ENCODE measurements at places on chromosomes 6 and 20. TPM values are rescaled to one million over a fixed set of nuclear protein-coding genes. Genes with fewer than 3 reads are reported as not detected.
A peak's percentile ranks its signal among the peaks of the same experiment; 100 is the strongest.

GRCh38 chr6:81894788-81895271 lies 142.3 kb upstream of the TENT5A start:
- peak; percentile 33 for DNase-seq

GRCh38 chr20:3911956-3912355 lies 22.8 kb downstream of the PANK2 start:
- no peak for DNase-seq

- DNase-seq: no peak
These were observed 219.1 kb downstream of the DOK5 start for GRCh38 chr20:54694516-54694915.

GRCh38 chr6:72504406-72504805 lies 117.5 kb upstream of the KCNQ5 start:
- no peak for DNase-seq

LRFN2 gene
- not detected for total RNA-seq

HRH3 gene
- not detected for total RNA-seq

DNA sequence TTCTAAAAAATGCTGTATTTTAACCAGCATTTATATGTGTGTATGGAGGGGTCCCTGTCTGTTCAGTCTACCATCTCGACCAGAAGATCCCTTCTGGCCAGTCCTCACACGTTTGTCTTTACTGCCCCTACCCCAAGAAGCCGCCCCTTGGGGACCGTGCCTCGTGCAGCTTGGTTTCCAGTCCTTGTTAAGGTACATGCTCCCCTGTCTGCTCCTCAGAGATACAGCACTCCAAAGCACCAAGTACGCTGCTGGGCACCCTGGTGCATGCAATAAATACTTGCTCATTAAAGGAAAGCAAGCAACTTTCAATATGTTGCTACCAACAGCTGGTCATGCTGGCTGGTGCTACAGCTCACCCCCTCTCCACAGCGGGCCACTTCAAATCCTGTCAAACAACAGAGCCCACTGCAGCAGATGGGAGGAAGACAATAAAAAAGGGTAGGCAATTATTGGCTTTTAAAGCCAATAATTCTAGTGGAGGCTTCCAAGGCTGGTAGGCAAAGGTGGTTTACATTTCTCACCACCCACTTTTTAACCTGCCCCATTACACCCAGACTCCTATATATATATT lies 61.6 kb downstream of the PSMG4 start:
- no peak for DNase-seq

GRCh38 chr20:38222231-38222922 lies 38.2 kb downstream of the KIAA1755 start:
- DNase-seq: peak; percentile 58

GRCh38 chr20:44746367-44747165 lies 901 bp downstream of the KCNK15 start:
- peak; percentile 63 for DNase-seq

- no peak for DNase-seq
These were observed 110.5 kb downstream of the LCA5 start for GRCh38 chr6:79426625-79427278.

DNA sequence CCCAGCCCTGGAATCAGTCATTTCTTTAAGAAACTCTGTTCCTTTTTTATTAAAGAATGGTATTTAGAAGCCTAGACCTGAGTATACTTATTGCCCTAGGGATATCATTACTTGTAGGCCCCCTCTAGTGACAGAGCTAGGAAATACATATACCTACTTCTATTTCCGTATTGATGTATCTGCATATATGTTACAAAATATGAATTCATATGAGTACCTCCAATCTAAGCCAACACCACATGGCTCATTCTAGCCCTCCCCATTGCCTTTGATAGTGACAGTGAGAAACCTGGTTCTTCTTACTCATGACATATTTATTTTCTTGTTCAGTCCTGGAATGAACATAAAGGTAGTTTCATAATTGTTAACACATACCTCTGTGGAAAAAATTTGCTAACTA lies 137.2 kb downstream of the FARS2 start:
- DNase-seq: peak; percentile 29

MGME1 gene
- total RNA-seq: 8.3 TPM

CPNE5 gene
- total RNA-seq: 0.63 TPM

SIRPG gene
- total RNA-seq: not detected

- peak; percentile 93 for DNase-seq
These were observed 27.2 kb upstream of the BTBD3 start for GRCh38 chr20:11890331-11891076.

- peak; percentile 47 for DNase-seq
These were observed 12.4 kb downstream of the KATNA1 start for GRCh38 chr6:149636124-149636523.

DNA sequence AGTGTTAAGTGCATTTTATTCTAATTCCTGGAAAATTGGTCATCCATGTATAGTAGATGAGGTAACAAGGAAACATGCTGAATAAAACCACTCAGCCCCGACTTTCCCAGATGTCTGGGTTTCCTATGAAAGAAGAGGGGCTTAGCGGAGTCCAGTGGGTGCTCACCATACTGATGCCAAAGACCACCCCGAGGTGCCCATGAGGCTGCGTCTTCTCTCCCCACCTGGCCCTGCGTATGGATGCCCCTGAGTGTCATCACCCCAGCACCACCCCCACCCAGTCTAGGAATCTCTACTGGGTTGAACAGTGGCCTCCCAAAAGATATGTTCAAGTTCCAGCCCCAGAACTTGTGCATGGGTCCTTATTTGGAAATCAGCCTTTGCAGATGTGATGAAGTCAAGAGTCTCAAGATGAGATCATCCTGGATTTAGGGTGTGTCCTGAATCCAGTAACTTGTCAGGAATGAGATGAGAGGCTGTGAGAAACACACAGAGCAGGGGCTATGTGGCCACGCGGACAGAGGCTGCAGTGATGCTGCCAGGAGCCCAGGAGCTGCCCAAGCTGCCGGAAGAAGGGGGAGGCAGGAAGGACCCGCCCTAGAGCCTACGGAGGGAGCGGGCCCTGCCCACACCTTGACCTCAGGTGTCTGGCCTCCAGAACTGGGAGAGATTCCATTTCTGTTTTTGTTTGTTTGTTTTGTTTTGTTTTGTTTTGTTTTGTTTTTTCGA lies 124.6 kb upstream of the CDH4 start:
- DNase-seq: peak; percentile 82

DNA sequence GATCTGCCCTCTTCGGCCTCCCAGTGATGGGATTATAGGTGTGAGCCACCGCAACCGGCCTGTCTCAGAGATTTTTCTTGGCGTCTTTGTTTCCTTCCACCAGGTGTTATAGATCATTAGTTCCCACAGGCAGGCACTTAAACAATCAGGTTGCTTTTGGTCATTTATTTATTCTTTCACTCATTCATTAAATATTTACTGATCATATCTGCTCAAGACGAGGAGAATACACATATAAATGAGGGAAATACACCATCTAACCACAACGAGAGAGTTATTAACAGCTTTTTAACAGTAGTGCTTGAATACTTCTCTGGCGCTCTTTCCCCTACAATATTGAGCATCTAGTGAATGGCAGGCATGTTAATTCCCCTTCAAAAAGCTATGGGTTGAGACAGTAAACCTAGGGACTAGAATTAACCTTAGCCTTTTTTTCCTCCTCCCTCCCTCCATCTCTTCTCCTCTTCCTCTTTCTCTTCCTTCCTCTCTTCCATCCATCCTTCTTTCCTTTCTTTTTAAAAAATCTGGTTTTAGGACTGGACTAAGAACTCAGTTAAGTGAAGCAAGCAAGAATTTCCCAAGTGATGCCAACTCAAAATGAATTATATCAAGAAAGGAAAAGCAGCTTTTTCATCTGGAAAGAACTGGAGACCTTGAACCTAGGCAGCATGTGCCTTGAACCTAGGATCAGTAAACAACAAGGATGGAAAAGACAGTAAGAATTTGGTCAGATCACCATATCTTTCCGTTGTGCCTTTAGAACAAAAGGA lies 41.1 kb upstream of the RFPL4B start:
- DNase-seq: no peak

DNA sequence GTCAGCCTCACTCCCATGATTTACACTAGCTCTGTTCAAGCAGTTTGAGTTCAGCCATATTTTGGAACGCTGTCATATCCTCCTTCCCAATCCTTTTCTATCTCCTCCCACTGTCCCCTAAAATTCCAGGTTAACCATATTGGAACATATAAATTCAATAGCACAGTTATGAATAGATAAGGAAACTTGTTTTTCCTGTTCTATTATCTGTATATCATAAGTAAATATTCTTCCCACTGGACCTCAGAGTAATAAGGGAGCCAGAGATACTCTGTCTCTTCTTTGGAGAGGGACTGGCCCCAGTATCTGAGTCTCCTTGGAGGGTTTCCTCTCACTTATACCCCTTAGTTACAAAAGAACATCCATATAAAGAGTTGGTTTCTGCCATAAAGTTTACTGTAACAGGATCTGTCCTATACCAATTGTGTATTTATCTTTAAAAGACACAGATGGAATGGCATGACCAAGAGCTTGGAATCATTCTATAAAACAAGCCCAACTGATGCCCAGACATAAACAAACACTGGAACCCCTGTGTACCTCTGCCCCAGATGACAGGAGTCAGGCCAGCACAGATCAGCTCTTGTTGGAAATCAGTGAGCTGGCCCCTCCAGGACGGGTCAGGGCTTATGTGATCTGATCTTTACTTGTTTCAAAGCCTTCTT lies 67.1 kb downstream of the EPB41L2 start:
- DNase-seq: no peak

DNA sequence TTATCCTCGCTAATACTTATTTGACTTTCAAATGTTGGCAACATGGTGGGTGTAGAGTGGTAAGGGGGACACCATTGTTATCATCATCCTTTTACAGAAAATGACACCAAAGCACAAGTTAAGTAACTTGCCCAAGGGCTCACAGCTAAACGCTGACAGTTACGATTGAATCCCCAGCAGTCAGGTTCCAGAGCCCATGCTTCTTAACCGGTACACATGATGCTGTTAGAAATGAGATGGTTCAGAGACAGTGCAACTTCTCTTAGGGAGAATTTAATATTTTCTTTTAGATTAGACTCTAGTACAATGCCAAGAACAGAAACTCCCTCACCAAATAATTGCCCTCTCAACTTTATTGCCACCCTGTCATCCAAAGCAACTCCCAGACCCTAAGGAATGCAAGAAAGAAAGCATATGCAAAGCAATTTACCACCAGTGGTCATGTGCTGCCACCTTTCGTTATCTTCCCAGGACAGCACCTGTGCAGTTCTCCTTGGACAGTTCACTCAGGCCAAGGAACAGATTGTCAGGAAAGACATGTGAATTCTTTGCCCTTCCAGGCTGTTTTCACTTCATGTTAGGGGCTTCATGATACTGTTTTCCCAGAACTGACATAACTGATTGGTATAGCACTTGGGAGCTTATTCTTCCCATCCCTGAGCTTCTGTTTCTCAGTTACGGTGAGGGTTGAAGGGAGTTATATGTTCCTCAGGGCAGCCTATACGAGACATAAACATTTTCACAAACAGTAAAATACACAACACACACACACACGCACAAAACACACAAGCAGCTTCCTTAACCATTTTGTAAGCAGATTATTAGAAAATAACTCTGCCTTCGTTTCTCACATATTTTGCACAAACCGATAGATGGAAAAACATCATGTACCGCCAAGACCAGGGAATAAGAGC lies 5.1 kb downstream of the HLA-DMA start:
- DNase-seq: peak; percentile 70

GRCh38 chr6:124964764-124965105 lies 2.5 kb downstream of the RNF217 start:
- no peak for DNase-seq

HBS1L gene
- total RNA-seq: 141 TPM

TREML2 gene
- not detected for total RNA-seq

GRCh38 chr6:149450679-149451375 lies 34.0 kb downstream of the ZC3H12D start:
- no peak for DNase-seq

CD93 gene
- under 0.01 TPM for total RNA-seq

DNA sequence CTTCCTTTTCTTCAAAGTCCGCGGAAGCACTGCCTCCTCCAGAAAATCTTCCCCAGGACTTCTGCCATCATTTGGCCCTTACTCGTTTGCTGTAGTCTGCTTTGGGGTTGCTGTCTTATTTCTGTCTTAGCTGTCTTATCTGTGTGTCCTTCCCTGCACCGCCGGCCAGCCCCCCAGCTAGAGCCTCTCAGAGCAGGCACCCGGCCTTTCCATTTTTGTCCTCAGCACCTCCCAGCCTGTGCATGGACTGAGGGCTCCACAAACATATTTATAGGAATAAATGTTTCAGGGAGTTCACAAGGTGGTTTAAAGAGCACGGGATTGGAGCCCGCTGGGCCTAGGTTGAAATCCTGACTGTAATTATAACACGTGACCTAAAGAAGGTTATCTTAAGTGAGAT lies 8.1 kb downstream of the GLP1R start:
- DNase-seq: no peak

CCN5 gene
- not detected for total RNA-seq

DNA sequence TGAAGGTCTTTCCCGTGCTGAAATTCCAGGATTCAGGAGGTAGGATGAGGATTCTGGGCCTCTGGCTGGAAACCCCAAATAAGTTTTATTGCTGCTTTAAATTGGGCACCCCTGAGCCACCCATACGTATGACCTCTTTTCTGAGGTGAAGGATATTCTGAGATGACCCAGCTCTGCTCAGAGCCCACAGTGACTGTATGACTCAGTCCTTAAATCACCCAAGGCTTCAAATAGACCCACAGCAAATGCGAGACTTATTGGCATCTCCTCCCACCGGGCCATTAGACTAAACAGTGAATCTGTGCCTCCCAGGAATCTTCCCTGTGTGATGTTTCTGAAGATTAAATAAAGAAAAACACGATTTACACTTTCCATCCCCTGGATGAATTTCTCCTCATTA lies 9.5 kb downstream of the SIRPG start:
- DNase-seq: no peak

- DNase-seq: peak; percentile 59
These were observed 609 bp downstream of the MYL9 start for GRCh38 chr20:36541768-36542488.

DNA sequence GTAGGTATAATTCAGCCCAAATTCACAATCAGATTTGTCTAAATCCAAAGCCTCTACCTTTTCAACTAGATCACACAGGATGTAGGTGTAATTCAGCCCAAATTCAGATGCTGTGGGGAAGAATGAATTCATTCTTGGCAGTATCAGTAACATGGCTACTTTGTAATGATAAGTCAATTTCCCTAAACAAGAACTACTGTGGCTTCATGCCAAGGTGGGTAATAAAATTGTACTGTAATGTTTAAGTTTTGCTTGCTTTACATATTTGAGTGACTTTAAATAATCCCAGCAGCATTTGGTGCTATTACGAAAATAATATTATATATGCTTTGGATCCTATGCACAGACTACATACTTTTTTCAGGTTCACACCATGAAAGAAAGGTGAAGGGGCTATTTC lies 239.1 kb downstream of the HDGFL1 start:
- DNase-seq: no peak

- no peak for DNase-seq
These were observed 4.4 kb downstream of the PGK2 start for GRCh38 chr6:49782725-49783124.

DNA sequence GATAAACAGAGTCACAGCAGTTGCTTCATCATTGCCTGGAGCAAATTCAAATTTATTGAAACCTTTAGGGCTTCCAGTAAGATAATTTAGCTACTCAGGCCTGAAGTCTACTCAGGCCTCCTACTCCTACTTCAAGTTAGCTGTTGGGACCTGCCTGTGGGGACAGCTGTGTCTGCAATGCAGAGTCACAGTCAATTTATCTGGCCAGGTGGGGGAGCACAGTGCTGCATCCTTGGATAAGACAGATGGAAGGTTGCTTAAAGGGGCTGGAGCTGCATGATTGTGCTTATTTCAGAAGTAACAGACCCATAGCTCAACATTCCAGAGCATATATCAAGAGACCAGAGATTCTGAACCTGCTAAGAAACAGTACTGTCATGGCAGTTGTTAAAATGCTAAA lies 932.1 kb downstream of the QKI start:
- DNase-seq: no peak

Data from Daoy (cell line).